Fibroblast of skin of left quadriceps (primary cell): ENCODE measurements at places on chromosomes 5 and 9.

- DNase-seq, result no peak
Measured at GRCh38 chr9:132201139-132201538, 39.3 kb downstream of the NTNG2 start.

DNA sequence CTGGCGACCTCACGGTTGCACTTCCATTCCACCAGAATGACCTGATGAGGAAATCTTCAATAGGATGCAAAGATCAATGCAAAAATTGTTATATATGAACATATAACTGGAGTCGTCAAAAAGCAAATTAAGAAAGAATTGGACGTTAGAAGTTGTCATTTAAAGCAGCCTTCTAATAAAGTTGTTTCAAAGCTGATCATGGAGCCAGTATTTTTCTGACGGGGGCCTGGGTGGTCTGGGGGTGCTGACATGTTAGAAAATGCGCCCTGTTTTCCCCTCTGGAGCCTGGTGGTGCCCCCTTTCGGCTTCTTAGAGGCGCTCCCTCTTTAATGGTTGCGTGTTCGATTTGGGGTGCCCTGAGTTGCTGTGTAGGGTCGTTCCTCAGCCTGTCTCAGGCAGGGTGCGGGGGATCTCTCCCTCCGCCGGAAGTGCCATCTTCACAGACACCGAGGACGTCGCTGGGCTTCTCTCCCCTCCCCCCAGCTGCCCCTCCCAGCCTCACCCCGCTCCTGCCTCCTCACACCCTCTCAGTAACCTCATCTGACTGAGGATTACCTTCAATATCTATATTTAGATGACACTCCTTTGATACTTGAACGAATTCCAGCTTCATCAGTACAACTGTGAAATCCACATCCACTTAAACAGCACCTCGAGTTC, 18.3 kb downstream of the PTGES2 start:
- DNase-seq, result no peak

DNA sequence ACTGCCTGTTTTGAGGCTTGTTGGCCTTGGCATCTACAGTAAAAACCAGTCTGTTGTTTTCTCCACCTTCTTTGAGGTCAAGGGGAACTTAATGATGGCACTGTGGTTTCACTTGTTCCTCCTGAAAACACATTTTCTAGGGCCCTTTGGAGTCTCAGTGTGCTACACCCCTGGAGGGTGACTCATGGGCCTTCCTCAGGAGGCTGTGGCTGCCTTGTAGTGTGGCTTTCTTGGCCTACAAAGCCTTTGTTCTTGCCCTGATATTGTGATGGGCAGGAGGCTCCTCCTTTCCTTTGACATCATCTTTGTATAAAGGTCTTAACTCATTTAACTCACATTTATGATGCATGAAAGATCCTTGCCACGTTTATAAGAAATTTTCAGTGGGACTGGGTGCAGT, 56.3 kb upstream of the GPBP1 start:
- no peak for DNase-seq

GRCh38 chr9:126438741-126439401, 112.2 kb downstream of the MVB12B start:
- DNase-seq, result no peak

DNA sequence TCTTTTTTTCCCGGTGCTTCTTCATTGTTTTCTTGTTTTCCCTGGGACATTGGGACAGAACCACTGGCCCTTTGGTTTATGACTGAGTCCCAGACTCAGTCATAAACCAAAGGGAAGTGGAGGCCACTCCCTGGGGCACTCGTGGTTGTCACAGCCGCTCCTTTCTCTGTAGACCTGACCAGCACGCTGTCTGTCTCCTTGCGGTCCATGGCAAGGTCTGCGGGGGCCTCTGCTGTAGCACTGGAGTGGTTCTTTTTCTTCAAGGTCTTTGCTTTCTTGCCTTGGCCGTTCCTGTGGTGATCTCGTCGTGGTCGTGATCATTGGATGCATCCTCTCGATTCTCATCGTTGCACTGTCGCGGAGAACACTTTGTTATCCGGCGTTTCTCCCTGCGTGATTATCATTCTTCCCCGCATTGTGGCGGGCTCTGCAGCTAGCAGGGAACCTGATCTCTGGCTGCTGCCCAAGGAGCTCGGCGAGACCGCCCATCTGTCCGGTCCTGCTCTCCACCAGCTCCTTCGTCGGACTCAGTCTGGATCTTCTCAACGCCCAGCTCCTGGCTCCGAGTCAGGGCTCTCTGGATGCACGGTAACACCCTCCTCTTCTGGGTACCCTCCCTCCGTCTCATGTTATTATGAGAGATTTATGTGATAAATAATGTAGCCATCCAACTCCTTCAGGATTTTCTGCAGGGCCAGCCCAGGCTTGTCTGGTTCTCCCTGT, 43.5 kb upstream of the MPDZ start:
- no peak for DNase-seq

DNA sequence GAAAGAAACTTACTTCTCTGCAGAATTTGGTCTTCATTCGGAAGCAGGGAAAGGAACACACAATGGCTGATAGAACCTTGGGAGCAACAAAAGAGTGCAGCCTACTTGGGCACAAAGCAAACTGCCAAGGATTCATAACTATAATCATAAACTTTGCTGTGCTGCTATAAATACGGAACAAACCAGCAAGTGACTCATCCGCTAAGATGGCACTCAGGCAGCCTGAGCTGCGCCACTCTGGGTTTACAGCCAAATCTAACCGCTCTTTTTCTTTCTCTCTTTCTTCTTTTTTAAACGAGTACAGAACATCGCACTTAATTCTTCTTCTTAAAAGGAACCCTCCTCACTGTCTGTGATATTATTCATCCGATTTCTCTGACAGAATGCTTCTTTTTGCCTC, 81.1 kb downstream of the PTPN3 start:
- DNase-seq, result no peak

- DNase-seq, result no peak
Measured at GRCh38 chr9:8096091-8096490, 296.5 kb upstream of the DMAC1 start.

- no peak for DNase-seq
Measured at GRCh38 chr5:102762095-102762534, 7.0 kb downstream of the PAM start.

DNA sequence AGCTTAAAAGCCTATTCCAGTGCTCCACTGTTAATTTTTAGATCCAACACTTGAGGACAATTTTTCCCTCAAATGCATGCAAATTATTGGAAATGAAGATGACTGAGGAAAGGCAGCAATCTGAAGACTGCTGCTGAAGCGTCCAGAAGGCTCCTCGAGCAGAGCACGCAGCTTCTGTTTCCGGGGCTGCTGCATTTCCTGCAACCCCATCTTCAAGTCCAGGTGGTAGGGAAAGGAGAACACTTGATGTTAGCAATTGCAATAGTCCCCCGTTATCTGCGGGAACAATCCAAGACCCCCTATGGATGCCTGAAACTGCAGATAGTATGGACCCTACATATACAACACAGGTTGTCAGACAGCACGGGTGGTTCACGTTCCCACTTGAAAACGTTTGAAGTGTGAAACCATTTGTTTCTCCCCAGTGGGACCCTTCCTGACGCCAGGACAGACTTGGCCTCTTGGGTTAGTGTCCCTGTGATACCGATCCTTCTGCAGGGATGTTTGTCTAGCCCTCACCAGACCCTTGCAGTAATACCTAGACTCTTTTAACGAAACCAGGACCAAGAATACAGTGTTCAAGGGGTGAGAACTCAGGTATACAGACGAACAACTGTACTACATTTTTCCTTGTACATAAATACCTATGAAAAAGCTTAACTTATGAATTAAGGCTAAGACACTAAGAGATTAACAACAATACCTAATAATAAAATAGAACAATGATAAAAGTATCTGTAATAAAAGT, 152.3 kb downstream of the HSD17B3 start:
- no peak for DNase-seq
